HCT116 (cell line): ENCODE measurements at places on chromosomes 11 and 22. TPM values are rescaled to one million over a fixed set of nuclear protein-coding genes. Genes with fewer than 3 reads are reported as not detected.

The NXPE4 gene
- total RNA-seq: not detected

- DNase-seq: no peak
Measured at GRCh38 chr22:33451866-33452469, 393.8 kb upstream of the SYN3 start.

- DNase-seq: no peak
Measured at GRCh38 chr11:74325649-74326645, 14.5 kb upstream of the P4HA3 start.

The BET1L gene
- total RNA-seq: 49.1 TPM

GRCh38 chr11:130391711-130392110 is 36.7 kb downstream of the ADAMTS8 start:
- DNase-seq: no peak

DNA sequence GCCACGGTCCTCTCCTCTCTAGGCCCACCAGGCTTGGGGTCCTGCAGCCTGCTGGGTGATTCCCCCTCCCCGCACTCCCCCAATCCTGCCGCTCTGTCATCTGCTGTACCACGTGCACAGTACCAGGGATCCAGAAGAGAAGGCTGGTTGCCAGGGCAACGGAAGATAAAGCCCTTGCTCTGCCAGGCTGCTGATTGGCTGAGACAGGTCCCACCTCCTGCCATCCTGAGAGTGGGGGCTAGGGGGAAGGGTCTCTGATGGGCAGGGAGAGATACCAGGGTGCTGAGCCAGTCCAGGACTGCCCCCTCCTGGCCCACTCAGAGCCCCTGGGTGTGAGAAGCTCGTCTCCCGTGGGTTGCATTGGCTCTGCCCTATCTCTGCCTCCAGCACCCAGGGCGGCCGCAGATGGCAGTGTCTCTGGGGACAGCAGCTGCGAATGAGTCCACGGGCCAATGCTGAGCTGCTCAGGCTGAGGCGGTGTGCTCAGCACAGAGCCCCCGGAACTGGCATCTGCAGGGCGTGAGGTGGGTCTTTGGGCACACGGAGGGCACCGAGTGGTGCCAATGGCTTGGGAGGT is at the start of gene SMIM45:
Gene SMIM45 (plus strand): TSS at position 253 of the 577 bp plus-strand sequence.
- DNase-seq: no peak

DNA sequence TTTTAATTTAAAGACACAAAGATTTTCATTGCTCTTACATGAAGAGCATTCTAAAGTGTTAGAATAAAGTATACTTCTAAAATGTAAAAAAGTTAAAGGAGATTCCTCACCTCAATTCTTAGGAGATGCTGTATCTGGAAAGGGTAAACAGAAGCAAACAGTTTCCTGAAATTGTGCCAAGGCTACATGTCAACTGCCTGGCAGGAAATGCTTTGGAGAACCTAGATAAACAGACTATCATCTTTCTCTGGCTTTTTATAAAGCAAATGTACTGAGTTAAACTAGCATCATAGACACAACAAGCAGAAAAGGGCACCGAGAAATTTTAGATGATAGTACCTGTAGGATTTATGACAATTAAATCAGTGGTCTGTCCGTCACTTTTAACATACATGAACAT is 24.7 kb upstream of the AKIP1 start:
- DNase-seq: no peak

GRCh38 chr11:2726964-2727363 is 27.2 kb upstream of the KCNQ1OT1 start:
- no peak for DNase-seq

GRCh38 chr22:37794376-37794775 is 13.4 kb upstream of the GCAT start:
- no peak for DNase-seq

DNA sequence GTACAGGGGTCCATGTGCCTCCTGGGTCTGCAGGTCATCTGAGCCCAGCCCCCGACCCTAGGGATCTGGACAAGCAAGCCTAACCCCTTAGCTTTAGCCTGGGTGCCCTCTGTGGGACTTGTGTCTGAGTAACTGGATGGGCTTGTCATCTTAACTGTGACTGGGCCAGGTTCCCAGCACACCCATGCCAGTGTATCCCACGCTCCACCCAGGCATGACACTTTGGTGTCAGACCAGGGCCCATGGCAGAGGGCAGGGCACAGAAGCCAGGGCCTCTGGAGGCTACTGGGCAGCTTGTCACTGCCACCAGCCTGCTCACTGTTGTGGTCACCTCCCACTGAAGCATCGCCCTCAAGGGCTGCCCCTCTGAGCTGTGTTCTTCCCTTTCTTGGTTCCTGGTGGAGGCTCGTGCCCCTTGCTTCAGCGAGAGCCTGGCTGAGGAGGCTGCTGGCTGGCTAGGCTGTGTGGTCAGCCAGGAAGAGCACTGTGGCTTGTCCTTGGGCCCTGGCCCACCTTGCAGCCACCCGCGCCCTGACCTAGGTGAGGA is 80.8 kb downstream of the ST3GAL4 start:
- no peak for DNase-seq

DNA sequence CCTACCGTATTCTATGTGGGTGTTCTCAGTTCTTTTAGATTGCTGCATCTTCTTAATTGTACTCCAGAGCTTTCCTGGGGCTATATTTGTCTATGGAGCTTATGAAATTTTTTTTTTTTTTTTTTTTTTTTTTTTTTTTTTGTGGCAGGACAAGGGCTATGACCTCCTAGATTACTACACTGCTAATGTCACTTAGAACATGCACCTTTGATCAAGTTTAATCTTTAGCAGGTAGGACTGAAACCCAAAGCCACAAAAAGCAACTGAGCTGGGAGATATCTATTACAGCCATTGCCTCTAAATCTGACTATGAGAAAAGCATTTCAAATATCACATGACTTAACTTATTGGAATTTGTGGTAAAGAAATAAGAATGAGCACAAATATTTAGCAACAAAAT is 21.7 kb upstream of the ABTB2 start:
- DNase-seq: no peak

GRCh38 chr22:36608987-36609386 is 80.0 kb upstream of the EIF3D start:
- DNase-seq: no peak
